Motor neuron (in vitro differentiated cells): ENCODE measurements at places on chromosomes 4 and X. TPM values are rescaled to one million over a fixed set of nuclear protein-coding genes. Genes with fewer than 3 reads are reported as not detected.

COL25A1 gene
- total RNA-seq = 15.1 and 33.3 TPM in 2 replicates

ELF4 gene
- 3.3 and 3.8 TPM in 2 replicates for total RNA-seq

ABLIM2 gene
- total RNA-seq = 2.1 TPM in 2 replicates

CYP4V2 gene
- total RNA-seq = 3.9 and 4.0 TPM in 2 replicates

RBM46 gene
- total RNA-seq = 0.09 and 0.10 TPM in 2 replicates

TASL gene
- total RNA-seq = not detected in 2 replicates

HSFX2 gene
- total RNA-seq = 0.85 and 1.2 TPM in 2 replicates

ALB gene
- total RNA-seq = 0.54 and 0.82 TPM in 2 replicates

ATP10D gene
- 25.4 and 32.6 TPM in 2 replicates for total RNA-seq

FAT4 gene
- total RNA-seq = 7.9 and 8.3 TPM in 2 replicates

ADH4 gene
- total RNA-seq = 0.14 and 0.22 TPM in 2 replicates
